ENCODE measurements at places on chromosomes 11 and 22. TPM values are rescaled to one million over a fixed set of nuclear protein-coding genes. Genes with fewer than 3 reads are reported as not detected.

Gene MMP11
- 6.8 TPM for total RNA-seq

Gene INPP5J
- total RNA-seq = 4.8 TPM

Gene RNF121
- 59.1 TPM for total RNA-seq

Gene MUC2
- not detected for total RNA-seq

Gene OR8G5
- not detected for total RNA-seq

Gene MFNG
- total RNA-seq = not detected

Gene PEX26
- 38.3 TPM for total RNA-seq

Gene ESAM
- 1.5 TPM for total RNA-seq

Gene MAP4K2
- 46.5 TPM for total RNA-seq

Gene CASP5
- total RNA-seq = not detected

Gene SERPINH1
- 264 TPM for total RNA-seq

Measured in A673 (cell line).